ENCODE measurements at places on chromosomes 2 and 18. TPM values are rescaled to one million over a fixed set of nuclear protein-coding genes. Genes with fewer than 3 reads are reported as not detected.

DNA sequence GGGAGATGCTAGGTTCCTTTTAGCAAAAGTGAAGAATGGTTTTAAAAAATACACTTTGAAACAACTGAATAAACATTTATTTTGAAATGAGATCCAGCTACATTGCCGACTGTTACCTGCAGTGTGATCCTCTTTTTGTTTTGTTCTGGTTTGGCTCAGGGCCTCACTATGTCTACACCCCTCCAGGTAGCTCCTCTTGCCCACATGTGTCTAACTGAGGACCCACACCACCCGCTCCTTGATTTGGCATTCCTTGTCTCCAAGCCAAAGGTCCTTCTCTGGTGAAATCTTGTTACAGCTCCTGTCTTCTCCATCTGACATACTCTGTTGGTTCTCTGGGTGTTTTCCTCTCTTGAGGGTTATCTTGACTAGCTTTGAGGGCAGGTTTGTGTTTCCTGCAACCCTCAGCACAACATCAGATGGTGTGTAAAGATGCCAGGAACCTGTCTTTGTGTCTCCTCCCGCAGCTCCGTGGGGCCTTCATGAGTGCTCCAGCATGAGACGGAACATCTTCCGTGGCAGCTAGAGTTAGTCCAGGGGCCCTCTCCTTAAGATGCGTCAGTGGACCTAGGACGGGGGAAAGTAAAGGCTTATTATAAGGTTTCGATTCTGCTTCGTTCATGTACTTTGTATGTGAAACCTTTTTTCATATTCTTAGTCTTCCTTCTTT lies 32.1 kb downstream of the MAP4K4 start:
- DNase-seq: no peak

Gene BOLL
- not detected for polyA plus RNA-seq

GRCh38 chr18:47772374-47773248 lies 157.8 kb downstream of the SMAD2 start:
- DNase-seq: peak; percentile 18

Gene MC4R
- polyA plus RNA-seq: not detected

Gene CABLES1
- 0.09 TPM for polyA plus RNA-seq

DNA sequence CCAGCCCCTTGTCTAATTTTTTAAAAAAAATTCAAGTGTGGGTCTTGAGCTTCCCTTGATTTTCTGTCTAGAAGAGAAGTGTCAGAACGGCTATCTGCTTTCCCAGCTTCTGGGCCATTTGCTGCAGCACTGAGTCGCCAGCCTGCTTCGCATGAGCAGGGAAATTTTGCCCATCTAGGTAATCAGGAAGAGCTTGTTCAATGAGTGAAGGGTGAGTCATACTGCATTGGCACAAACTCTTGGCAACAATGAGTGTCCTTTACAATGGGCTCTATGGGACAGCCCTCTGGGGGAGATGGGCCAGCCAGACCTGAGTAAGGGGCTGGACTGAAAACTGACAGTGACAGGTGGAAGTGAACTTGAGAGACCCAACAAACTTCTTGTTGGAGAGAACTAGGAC lies 2.4 kb upstream of the RNF144A start:
- DNase-seq: no peak

Gene GAD1
- polyA plus RNA-seq: not detected

DNA sequence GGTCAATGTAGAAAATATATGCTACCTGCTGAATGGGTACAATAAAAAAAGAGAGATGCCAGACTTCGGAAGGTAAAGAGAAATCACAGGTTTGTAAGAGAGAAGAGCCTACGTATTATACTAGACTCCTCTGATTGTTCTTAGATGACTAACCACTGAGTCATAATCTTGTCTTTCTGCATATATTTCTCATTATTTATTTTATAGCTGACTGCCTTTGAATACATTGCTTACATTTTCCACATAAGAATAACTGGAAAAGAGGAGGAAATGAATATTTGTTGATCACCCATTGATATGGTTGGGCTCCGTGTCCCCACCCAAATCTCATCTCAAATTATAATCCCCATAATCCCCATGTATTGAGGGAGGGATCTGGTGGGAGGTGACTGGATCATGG lies 90.3 kb upstream of the RAB27B start:
- DNase-seq: no peak

GRCh38 chr18:36308711-36309435 lies 11.4 kb downstream of the FHOD3 start:
- DNase-seq: no peak
